ENCODE measurements at places on chromosomes 2 and 18.
A peak's percentile ranks its signal among the peaks of the same experiment; 100 is the strongest.

GRCh38 chr18:62485684-62486083 lies 37.1 kb upstream of the ZCCHC2 start:
- DNase-seq, result no peak

- DNase-seq, result no peak
Measured at GRCh38 chr2:239026711-239027361, 179.0 kb downstream of the TWIST2 start.

DNA sequence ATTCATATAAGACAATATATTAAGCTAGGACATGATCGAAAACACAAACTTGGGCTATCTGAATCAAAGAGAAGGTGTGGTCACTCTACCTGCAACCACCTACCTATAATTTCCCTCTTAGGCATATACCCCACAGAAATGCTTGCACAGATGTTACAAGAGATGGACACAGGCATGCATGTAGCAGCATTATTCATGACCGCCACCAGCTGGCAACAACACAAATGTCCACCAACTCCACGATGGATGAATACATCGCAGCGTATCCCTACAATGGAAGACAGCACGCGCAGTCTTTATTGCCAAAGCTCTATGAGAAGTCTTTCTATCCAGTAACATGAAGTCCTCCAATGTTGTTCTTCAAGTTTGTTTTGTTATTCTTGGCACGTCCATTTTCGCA lies 90.8 kb downstream of the ARL4C start:
- no peak for DNase-seq

DNA sequence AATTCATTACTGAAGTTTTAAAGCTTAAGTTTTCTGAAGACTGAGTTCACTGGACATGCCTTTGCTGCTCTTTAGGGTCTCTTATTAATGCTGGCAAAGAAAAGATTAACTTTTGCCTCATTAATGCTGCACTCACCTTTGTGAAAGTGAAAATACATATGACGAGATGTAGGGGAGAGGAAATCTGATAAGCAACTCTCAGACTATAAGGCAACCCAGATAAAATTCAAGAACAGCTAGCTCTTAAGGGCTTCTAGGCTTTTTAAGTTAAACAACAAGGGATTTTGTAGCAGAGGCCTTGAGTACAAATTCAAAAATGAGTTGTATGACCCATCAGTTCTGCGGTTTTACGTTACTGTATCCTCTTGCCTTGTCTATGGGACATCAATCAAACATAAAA lies 143.7 kb downstream of the USP34 start:
- no peak for DNase-seq

DNA sequence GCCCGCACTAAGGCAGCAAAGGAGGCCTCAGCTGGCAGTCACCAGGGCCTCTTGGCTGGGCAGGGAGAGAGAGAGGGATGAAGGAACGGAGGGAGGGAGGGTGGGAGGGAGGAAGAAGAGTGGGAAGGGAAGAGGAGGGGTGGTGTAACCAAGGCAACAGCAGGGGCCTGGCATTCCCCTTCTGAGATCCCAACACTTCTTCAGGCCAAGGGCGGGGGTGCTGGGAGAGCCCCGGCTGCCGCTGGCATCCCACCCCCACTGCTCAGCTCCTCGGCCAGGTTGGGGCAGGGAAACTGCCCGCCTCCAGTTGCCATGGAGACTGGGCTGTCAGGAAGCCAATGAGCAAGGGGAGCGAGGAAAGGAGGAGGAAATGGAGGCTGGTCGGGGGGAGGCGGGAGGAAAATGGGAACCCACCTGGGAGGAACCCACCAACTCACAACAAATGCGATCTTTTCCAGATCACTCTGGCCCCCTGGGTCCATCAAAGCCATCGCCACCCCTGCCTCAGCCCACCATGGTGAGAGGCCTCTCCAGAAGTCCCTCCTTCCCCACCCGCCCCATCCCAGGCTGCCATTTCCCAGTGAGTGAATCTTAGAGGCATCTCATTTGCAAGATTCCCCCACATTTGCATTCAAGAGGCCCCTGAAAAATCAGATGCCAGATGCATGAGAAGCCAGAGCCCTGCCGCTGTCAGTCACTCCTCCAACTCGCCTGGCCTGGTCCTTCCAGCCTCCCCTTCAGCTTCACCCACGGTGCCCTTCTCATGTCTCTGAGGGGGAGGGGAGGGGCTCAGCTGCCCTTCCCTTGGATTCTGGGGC lies 12.4 kb downstream of the SH2D6 start:
- no peak for DNase-seq

DNA sequence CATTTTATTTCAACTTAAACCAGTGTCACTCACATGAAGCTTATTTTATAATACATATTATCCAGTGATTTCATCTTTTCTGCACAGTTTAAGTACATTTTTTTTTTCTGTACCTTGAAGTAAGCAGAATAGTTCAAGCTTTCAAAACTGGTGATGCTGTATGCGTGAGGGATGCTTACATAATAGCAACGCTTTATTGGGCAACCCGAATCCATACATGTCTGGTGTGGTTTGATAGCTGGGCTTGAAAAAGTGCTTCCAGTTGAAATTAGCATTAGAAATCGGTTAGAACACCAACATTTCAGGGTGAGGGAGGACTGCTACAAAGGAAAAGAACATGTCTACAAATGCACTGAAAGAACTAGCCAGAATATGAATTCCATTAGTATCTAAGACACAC lies 117.4 kb downstream of the MBP start:
- no peak for DNase-seq

DNA sequence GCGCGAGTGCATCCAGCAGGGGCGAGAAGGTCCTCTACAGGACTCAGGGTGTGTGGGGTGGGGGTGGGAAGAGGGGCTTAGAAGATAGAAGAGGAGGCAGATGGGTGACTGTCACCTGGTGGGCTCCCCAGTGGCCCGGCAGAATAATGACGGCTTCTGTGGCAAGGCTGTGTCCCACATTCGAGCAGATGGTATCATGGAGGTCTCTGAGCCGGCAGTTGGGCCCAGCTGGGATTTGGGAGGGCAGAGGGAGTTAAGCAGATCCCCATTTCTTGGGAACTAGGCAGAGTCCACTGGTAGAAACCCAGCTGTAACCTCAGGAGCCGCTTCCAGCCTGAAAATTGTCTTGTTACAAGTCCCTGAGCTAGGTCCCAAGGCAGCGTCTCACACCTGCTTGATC lies 28.4 kb upstream of the DTNB start:
- no peak for DNase-seq

GRCh38 chr2:126761981-126762878 lies 106.3 kb downstream of the GYPC start:
- DNase-seq, result no peak

DNA sequence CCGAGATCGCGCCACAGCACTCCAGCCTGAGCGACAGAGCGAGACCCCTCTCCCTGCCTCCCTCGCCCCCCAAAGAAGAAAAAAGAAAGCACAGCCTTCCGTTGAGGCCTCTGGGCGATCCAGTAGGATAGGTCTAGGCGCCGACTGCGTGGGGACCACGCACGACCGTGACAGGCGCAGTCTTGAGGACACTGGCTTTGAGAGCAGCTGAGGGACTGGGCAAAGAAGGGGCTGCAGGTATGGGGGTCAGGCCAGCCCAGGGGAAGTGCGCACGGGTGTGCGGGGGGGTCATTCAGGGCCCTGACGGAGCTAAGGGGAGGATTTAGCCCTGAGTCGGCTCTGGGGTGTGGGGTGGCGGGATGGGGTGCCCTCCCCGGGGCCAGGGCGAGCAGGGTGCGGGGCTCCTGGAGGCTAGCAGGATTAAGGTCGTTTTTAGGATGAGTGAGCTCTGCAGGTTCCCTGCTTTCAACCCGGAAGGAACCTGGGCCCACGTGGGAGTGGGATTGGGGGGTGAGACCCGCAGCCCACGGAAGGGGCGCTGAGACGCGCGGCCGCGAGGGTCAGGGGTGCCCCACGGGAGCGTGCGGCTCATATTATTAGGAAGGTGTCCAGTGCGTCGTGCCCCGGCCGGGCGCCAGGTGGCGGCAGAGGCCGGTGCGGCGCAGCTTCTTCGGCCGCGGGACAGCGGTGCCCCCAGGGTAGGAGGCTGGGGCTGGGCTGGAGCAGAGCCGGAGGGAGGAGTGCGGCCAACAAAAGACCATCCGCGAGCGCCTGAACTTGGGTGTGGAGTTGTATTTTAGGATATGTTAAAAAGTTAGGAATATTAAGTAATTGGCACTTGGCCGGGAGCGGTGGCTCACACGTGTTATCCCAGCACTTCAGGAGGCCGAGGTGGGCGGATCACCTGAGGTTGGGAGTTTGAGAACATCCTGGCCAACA lies 20.5 kb upstream of the ZNF236 start:
- DNase-seq, result peak; percentile 34

DNA sequence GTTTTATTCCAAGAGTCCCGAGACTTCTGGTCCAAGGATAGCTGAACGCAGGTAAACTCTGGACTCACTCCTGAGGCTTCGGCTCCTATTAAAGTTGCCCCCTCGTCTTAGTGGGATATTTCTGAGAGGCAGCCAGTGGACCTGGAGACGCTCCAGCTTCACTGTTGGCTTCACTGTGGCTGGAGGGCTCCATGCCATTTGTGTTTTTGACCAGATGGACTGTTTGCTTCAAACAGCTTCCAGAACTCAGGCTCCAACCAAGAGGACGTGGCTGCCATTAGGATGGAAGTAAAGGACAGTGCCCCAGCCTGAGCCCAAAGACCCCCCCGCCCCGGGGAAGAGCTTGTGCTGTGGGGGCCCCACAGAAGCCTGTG lies 94.4 kb upstream of the LDAH start:
- no peak for DNase-seq

- no peak for DNase-seq
Measured at GRCh38 chr2:84290537-84290936, 168.5 kb downstream of the SUCLG1 start.

DNA sequence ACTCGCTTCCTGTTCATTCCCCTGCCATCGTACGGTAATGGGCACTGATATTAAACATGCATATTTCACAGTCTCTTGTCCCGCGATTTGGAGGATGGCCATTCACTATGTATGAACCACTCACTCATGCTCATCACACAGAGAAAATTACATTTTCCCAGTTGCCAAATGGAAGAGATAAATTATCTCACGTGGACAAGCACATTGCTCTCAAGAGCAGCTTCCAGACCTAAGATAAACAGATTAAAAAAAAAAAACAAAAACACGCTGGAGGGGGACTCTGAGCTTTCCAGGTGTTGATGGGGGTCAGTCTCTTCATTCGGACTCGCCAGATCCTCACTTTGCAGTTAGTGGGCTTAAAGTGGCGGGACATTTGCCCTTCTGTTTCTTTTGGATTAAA lies 1.7 kb upstream of the MAPK4 start:
- no peak for DNase-seq

DNA sequence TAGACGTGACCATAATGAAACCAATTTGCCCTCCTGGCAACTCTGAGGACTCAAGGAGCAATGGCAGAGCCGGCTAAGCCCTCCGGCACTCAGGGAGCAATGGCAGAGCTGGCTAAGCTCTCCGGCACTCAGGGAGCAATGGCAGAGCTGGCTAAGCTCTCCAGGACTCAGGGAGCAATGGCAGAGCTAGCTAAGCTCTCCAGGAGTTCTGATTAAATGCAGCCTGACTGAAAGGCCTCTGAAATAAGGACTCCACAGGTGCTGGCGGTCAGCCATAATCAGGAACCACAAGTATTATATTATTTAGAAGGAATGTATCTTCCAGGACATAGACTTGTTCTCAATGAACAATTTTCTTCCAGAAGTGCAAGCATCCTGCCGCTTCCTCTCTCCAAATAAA lies 65.2 kb downstream of the C2orf76 start:
- no peak for DNase-seq

GRCh38 chr2:171271386-171271785 lies 110.7 kb upstream of the TLK1 start:
- DNase-seq, result no peak

DNA sequence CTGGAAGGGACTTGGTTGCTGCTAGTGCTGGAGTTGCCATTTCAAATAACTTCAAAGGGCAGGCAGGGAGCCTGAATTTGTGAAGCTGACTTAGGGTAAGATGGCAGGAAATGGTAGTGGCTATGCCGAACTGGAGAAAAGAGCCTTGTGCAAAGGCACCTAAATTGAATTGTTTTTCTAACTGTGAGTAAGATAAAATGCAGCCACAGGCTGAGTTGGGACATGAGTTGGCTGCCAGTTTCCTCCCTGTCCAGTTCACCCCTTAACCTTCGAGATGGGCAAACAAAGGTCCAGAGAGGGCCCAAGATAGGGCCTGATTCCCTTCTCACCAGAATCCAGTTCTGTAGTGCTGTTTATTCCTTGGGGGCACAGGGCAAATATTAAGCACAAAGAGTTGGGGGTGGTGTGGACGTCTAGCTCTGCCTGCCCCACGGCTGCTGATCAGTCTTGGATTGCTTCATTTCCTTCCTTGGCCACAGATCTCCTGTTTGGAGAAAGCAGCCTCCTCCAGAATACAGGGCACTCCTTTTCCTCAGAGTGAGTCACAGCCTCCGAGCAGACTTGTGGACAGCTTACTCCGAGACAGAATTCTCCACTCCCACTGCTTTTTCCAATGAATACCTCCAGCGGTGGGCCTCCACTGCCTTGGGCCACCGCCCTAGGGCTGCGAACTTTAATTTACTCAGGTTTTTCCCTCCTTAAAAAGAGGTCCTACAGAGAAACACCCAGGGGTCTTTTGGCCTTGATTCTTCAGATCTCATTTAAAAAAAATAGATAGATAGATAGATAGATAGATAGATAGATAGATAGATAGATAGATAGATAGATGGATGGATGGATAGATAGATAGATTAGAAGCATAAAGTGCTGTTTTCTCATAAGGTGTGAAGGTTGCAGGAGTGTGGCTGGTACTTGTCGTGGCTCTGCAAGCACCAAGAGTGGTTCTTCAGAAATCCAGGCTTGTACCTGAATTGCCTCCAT lies 18.4 kb upstream of the SLC20A1 start:
- DNase-seq, result no peak

DNA sequence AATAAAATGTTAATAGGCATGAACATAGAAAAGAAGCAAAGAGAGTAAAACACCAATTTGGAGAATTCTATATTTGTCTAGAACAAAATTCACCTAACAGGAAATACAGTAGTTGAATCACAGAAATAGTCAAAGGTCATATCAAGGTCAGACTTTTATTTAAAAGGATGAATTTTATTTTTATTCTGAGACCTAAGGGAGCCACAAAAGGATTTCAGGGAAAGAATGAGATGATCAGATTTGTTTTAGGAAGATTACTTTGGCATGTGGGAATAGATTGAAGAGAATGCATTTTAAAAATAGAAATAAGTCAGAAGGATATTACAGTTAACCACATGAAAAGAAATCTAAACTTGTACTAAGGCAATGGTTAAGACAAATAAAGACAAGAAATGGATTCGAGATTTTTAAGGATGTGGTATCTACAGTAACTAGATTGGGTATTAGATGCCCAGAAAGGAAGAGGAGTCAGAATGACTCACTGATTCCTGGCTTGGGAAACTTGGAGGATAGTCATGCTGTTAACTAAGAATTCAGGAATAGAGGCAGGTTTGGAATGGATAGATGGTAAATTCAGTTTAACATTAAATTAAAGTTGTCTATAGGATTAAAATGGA lies 56.0 kb downstream of the METTL4 start:
- no peak for DNase-seq

GRCh38 chr18:2606335-2606734 lies 35.0 kb downstream of the NDC80 start:
- no peak for DNase-seq

- no peak for DNase-seq
Measured at GRCh38 chr2:42376758-42377157, 15.7 kb upstream of the COX7A2L start.
